ENCODE measurements at places on chromosomes 11 and 22. TPM values are rescaled to one million over a fixed set of nuclear protein-coding genes. Genes with fewer than 3 reads are reported as not detected.

The CNIH2 gene
- total RNA-seq: 0.52 TPM

The SAA2 gene
- 19.0 TPM for total RNA-seq

The RFPL3 gene
- not detected for total RNA-seq

The PHOX2A gene
- not detected for total RNA-seq

The PNPLA3 gene
- 1.3 TPM for total RNA-seq

All from esophagus mucosa (tissue), 1 donor.